Cardiac ventricle fibroblast (primary cell): ENCODE measurements at places on chromosomes 7 and 10. TPM values are rescaled to one million over a fixed set of nuclear protein-coding genes. Genes with fewer than 3 reads are reported as not detected.

The HSPA14 gene
- total RNA-seq: 7.5 and 9.5 TPM in 2 replicates

The SPDYE16 gene
- 0.75 TPM in 1 of 2 replicates, not detected in the other for total RNA-seq

The DNAH11 gene
- total RNA-seq: not detected in 2 replicates

The ECD gene
- 19.3 and 22.0 TPM in 2 replicates for total RNA-seq

The FAM180A gene
- total RNA-seq: 1.3 and 1.8 TPM in 2 replicates

The GSTO2 gene
- 0.25 and 0.54 TPM in 2 replicates for total RNA-seq

The WASL gene
- 29.5 and 34.0 TPM in 2 replicates for total RNA-seq

The CABCOCO1 gene
- not detected in 2 replicates for total RNA-seq

The ANXA8 gene
- total RNA-seq: not detected in 2 replicates

The RPEL1 gene
- total RNA-seq: not detected in 2 replicates

The TOMM7 gene
- 148 and 155 TPM in 2 replicates for total RNA-seq

The SEMA4G gene
- total RNA-seq: 0.94 and 1.8 TPM in 2 replicates

The LIPK gene
- not detected in 2 replicates for total RNA-seq

The AQP1 gene
- 3.4 and 3.8 TPM in 2 replicates for total RNA-seq

The FAM241B gene
- total RNA-seq: not detected in 2 replicates

The SIRT1 gene
- 8.5 and 13.3 TPM in 2 replicates for total RNA-seq

The SUN1 gene
- 70.4 and 76.4 TPM in 2 replicates for total RNA-seq

The RET gene
- 0.19 and 0.39 TPM in 2 replicates for total RNA-seq

The GFRA1 gene
- total RNA-seq: 0.19 and 0.68 TPM in 2 replicates

The BTBD16 gene
- not detected in 2 replicates for total RNA-seq

The CCZ1 gene
- 24.1 and 27.6 TPM in 2 replicates for total RNA-seq

The SPDYE11 gene
- total RNA-seq: not detected in 2 replicates

The GRB10 gene
- total RNA-seq: 22.4 and 24.3 TPM in 2 replicates

The FAM170B gene
- total RNA-seq: not detected in 2 replicates

The FEZF1 gene
- not detected in 2 replicates for total RNA-seq
